ENCODE measurements at places on chromosomes 2 and 18.

DNA sequence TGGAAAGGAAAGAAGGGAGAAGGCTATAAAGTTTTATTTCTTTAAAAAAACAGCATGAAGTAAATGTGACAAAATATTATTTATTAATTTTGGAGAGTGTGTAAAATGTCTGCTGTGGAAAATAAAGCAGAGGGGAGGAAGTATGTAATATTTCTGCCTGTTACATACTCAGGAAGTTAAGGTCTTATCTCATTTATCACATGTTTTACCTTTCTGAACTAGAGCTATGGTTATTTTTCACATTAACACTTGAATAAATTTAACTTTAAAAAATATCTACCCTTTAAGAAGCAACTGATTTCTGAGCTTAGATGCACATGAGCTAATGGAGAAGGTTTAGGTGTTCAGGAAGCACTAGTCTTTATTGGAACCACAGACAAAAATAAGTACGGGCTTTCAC lies 148.3 kb downstream of the GRB14 start:
- DNase-seq: no peak

DNA sequence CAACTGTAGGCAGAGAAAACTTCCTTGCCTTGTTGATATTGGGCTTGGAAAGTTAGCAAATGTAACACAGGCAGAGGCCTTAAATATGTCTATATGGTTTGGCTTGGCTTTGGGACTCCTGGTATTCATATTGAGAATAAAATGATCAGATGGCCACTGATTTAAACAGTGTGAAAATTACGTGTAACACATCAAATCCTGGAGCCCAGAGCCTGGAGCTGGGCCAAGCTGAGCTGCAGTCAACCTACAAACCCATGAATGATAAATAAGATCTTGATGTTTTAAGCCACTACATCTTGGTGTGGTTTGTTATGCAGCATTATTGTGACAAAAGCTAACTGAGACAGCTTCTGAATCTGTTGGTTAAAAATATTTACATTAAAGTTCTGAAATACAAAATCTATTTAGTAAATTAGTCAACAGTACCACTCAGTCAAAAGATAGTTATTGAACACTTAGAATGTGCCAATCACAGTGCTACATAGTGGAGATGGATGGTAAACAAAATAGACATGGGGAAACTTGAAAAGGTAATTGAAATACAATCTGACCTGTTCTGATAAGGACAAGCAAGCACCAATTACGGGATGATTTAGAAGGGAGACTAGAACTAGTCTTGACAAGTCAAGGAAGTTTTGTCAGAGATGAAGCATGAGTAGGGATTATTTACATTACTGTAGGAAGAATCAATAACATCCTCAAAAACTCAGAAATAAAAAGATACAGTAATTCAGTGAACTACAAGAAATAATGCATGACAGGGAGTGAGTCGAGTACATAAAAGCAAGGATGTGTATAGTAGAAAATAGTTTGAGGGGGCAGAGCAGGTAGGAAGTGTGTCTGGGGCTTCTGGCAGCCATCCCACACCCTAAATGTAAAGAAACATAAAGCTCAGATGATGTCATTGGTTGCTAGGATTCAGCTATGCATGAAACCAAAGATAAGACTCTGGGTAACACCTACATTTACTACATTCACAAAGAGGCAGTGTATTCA lies 157.7 kb downstream of the HNMT start:
- DNase-seq: no peak

- no peak for DNase-seq
These were observed 816.6 kb downstream of the SATB2 start for GRCh38 chr2:198641161-198641560.

GRCh38 chr18:5678779-5679406 lies 135.1 kb upstream of the EPB41L3 start:
- DNase-seq: no peak

- no peak for DNase-seq
These were observed 1.3 kb downstream of the ING5 start for GRCh38 chr2:241703032-241703604.

DNA sequence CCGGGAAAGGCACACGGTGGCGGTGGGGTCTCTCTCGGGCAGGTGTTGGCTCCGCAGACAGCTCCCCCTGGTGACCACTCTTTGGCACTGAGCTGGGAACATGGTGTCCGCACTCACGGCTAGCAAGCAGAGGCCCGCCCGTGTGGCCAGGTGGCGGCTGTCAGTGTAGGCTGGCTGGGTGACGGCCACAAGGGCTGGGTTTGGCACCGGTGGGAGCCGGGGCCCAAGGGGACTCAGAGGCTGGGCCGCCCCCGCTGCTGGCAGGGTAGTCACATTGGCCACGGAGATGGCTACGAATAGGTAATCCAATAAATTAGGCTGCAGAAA lies 1071.7 kb downstream of the RPIA start:
- DNase-seq: peak; percentile 75

DNA sequence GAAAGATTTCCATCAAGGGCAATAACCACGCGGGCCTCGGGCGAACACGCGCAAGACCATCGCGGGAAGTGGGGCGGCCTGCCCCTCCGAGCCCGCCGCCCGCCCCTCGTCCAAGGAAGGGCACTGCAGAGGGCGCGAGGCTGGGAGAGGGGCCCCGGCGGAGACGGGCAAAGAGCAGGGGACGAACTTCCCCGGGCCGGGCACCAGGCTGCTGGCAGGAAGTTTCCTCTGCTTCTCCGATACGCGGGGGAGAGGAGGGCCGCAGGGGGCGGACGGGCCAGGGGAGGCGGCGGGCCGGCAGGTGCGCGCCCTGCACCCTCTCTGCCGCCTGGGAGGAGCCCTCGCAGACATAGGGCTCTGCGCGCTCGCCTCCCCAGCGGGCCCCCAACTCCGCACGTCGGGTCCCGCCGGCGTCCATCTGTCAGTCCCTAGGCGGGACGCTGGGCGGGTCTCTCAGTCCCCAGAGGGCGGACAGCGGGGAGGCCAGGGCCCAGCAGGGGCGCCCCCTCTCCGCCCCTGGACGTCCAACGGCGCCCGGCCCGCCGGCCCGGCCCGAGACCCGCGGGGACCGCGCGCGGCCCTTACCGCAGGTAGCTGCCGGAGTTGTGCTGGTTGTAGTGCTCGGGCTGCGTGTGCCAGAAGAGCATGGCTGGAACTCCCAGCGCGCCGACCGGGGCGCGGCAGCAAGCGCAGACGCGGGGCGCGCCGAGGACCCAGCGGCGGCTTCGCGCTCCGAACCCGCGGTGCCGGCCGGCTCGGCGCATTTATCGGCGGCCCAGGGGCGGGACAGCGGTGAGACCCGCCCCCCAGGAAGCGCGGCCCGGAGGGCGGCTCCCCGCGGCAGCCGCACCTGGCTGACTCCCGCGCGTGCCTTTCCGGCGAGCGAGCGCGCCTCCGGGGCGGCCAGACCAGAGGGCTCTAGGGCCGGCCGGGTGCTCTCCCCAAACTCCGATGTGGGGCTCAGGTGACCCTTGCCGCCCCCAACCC lies at the start of gene TFCP2L1:
Gene TFCP2L1, minus strand, starts transcription at position 740 of the 987 bp plus-strand sequence. Its CDS starts 93 bp downstream, at position 647.
- DNase-seq: no peak

DNA sequence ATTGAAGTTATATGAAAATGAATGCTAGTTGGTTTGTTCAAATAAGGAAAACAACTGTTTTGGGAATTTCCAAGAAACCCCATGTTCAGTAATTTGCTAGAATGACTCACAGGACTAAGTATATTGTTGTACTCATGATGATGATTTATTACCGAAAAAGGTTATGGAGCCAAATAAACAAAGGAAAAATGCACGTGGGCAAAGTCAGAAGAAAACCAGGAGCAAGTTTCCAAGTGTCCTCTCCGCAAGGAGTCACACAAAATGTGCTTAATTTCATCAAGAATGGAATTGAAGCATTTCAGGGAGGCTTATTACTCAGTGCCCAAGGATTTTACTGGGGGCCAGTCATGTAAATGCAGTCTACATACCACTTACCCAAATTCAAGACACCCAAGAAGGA lies 1652.4 kb upstream of the TMEFF2 start:
- DNase-seq: no peak

- no peak for DNase-seq
These were observed 22.5 kb upstream of the CDKL4 start for GRCh38 chr2:39266139-39266805.

DNA sequence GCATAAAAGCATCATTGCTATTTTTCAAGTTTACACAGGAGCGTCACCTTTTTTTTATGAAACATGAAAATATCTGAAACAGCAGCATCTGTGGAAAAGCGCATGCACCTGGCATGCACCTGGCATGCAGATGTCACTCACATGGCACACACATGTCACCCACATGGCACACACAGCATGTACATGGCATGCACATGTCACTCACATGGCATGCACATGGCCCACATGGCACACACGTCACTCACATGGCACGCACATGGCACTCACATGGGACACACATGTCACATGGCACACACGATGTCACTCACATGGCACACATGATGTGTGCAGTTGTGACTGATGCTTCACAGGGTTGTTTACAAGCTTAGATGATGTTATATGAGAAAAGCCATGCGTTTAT lies 188.0 kb downstream of the ZNF407 start:
- no peak for DNase-seq

DNA sequence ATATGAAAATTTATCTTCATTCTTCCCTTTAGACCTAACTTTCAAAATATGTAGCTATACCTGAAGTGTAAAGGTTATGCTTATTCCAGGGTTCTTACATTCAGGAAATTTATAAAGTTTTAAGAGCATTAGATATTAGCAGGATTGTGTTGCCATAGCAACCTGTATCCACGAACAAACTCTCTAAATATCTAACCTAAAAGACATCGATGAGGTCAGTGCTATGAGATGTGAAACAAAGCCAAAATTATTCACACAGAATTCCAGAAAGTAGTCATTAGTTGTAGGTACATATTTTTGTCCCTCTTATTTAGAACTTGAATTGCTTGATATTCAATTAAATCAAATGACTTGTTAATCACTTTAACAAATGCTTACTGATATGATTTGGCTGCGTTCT lies 705.3 kb downstream of the SOCS6 start:
- no peak for DNase-seq

DNA sequence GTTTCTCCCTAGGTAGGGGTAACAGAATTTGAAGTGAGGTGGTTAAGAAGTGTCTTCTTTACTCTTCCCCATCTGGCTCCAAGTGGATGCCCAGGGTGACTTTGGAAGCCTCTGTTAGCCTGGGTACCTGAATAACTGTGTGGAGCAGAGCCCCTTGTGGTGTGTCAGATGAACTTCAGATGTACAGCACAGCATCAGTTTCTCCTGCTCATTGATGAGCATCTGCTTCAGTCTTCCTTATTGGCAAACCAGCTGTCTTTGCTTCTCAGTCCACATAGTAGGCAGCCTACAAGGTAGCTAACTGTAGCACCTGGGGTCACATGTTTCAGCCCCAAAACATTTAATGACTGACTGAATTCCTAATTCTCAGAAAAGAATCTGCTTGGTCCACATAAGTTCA lies 56.2 kb upstream of the ATP8B1 start:
- DNase-seq: no peak

DNA sequence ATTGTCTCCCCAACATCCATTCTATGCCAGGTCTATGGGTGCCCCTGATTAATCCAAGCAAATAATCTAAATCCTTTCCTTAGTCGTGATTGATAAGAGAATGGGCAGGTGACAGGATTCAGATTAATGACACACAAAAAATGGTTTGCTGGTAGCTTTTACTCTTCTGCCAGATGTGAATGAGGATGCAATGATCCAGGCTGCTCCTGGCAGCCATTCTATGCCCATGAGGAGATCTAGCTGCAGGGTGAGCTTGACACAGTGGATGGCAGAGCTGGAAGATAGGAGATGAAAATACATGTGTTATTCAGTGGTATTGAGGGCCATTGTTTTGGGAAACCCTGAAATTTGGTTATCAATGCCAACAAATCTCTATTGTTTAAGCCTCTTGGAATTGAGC lies 69.7 kb downstream of the ACYP2 start:
- DNase-seq: no peak

DNA sequence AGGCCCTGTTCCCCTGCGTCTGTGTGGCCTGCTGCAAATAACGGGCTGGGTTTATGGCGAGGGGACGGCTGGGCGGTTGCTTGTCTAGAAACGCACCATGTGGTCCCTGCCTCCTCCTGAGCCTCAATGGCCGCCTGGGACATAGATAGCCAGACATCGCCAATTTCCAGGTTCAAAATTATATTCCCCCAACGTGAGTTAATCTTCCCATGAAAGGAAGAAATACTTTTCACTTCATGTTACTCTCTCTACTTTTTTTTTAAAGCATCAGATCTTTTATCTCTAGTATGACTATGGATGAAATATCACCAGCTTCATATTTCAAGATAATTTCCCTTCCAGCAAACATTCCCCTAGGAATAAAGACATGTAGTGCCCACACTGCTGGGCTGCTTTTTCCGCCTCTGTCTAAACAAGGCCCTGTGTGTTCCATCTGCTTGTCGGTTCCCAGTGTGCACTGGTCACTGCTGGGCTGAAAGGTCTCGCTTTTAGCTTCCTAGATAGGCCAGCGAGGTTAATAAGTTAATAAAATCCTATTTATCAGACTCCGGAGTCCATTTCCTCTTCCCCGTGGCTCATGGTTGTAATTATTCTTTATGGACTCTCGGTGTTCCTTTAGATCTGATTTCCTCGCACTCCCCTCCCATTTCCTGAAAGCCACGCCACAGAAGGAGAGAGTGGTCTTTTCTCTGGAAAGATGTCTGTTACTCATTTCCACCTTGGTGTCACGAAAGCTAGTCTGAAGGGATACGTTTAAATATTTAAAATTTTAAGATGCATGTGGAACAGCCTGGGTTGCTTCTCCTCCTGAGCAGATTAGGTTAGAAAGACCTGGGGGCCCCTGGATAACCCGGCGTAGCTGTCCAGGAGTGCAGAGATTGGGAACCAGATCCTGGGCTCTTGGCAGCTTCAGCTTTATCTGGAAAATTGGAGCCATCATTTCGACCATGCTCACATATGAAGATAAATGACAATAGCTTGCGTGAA lies 196.6 kb upstream of the COPS8 start:
- no peak for DNase-seq

DNA sequence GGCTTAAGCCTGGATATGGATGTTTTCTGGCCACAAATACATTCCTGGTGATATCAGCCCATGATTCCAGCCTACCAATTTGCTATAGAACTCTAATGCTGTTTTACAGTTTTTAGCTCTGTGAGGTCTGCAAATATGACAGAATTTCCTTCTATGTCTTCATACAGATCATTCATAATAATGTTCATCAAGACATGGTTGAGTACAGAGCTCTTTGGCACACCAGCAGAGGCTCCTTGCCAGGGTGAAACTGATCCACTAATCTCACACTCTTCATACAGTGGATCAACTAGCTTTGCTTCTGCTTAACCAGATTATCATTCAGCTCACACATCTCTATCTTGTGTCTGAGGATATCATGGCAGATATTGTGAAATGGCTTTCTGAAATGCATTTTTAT lies 672.1 kb downstream of the STK39 start:
- DNase-seq: no peak

DNA sequence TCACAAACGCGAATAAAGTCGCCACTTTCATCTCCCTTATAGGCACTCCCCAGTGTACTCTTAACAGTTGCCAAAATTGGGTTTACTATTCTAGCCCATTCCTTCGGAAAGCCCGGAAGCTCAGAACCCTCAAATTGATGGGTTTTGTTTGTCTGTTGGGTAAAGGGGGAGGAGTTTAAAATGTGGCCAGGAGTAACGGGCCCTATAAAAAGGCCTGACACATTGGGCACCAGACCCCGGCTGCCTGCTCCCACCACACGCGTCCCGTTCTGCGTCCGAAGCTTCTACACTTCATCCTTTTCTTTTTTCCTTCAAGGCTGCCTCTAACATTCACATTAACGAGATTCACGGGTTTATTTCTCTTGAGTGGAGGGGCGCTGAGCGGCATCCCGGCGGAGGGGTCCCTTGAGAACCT lies 837 bp downstream of the NHEJ1 start:
- DNase-seq: no peak

- DNase-seq: no peak
These were observed 987.2 kb upstream of the CDH2 start for GRCh38 chr18:29164020-29164706.

Measured in Right ventricle myocardium inferior (tissue), 1 donor.